SJCRH30 (cell line): ENCODE measurements at places on chromosomes 12 and 14.

- H3K4me1 ChIP-seq, result peaks cover 22% of the 10 kb centered on the region
- DNase-seq, result no peak
- H3K27ac ChIP-seq, result no peak overlapping the region
- H3K4me3 ChIP-seq, result no peak overlapping the region
Measured at GRCh38 chr12:47990351-47991105, 13.7 kb downstream of the COL2A1 start.

GRCh38 chr14:97282210-97283004, 485.2 kb downstream of the VRK1 start:
- H3K4me1 ChIP-seq, result no peaks in the 10 kb centered on the region
- no peak overlapping the region for H3K27ac ChIP-seq
- H3K36me3 ChIP-seq, result no peaks in the 10 kb centered on the region
- H3K27me3 ChIP-seq, result no peaks in the 10 kb centered on the region
- H3K4me3 ChIP-seq, result no peak overlapping the region
- DNase-seq, result no peak

DNA sequence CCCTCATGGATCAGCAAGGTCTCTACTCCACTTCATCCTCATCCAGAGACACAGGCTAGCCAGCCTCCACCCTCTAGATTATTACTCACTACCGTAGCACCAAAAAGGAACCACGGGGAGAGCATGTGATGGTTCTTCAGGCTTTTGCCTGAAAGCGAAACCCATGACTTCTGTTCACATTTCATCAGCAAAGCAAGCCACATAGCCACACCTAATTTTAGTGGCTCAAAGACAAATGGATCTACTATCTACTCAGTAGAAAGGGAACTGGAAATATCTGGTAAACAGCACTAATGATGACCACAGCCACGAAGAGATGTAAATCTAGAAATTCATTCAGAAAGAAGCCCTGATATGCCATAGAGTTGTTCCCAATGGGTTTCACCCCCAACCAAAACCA, 51.4 kb downstream of the VCPKMT start:
- no peaks in the 10 kb centered on the region for H3K36me3 ChIP-seq
- H3K27ac ChIP-seq, result no peak overlapping the region
- DNase-seq, result no peak
- H3K4me1 ChIP-seq, result peaks cover 21% of the 10 kb centered on the region

DNA sequence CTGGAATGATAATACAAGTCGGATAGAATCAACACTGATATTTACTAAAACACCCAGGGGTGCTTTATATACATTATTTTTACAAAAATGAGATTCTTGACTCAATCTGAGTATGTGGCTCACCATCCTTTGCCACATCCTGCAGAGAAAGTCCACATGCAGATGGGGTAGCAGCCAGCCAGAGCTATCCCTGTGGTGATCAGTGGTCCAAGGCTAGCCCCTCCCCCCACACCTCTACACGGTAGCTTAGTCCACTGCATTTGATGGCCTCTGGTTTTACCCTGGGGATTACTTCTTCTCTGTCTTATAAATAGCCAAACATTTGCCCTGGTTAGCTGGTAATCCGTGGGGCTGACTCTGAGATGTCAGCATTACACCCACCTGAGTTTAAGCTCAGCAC, 28.1 kb upstream of the TTC7B start:
- no peak overlapping the region for H3K27ac ChIP-seq
- no peak for DNase-seq
- H3K36me3 ChIP-seq, result no peaks in the 10 kb centered on the region
- H3K4me3 ChIP-seq, result no peak overlapping the region
- H3K27me3 ChIP-seq, result no peaks in the 10 kb centered on the region

DNA sequence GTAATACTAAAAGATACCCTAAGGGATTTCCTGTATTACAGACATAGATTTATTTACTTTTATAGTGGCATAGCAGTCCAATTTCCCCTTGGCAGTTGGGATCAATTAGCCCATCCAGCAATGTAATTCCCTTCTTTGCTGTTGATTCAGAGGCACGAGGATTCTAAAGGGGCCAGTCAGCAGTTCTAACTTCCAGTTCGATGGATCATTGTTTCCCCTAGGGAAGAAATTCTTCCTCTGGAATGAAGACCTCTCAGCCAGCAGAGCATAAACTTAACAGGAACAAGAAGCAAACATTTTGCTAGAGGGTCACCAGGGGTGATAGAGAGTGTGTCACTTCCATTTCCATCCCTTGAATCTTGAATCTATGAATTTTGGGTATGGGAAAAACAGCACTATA, 395.7 kb upstream of the NOVA1 start:
- no peaks in the 10 kb centered on the region for H3K27me3 ChIP-seq
- DNase-seq, result no peak
- H3K36me3 ChIP-seq, result no peaks in the 10 kb centered on the region
- no peak overlapping the region for H3K4me3 ChIP-seq
